Fibroblast of lung (primary cell): ENCODE measurements at places on chromosomes 4 and X.

DNA sequence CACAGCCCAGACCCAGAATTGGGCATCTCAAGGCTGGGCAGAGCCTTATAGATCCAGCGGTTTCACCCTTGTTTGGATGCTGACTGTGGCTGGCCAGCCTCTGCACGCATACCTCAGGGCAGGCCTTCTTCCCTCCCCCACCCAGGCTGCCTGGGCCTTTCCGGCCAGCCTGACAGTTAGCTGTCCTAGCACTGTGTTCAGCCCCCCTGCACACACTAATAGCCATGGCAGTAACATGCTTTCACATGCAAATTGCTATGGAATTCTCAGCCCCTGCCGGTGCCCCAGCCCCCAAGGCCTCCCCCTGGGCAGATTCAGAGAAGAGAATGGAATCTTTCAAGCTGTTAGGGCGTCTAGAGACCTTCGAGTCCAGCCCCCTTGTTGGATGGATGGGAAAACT, 17.7 kb downstream of the EFNB1 start:
- H3K27ac ChIP-seq: no peak overlapping the region
- no peak for DNase-seq
- H3K36me3 ChIP-seq: no peaks in the 10 kb centered on the region
- H3K4me1 ChIP-seq: no peaks in the 10 kb centered on the region
- no peaks in the 10 kb centered on the region for H3K27me3 ChIP-seq

DNA sequence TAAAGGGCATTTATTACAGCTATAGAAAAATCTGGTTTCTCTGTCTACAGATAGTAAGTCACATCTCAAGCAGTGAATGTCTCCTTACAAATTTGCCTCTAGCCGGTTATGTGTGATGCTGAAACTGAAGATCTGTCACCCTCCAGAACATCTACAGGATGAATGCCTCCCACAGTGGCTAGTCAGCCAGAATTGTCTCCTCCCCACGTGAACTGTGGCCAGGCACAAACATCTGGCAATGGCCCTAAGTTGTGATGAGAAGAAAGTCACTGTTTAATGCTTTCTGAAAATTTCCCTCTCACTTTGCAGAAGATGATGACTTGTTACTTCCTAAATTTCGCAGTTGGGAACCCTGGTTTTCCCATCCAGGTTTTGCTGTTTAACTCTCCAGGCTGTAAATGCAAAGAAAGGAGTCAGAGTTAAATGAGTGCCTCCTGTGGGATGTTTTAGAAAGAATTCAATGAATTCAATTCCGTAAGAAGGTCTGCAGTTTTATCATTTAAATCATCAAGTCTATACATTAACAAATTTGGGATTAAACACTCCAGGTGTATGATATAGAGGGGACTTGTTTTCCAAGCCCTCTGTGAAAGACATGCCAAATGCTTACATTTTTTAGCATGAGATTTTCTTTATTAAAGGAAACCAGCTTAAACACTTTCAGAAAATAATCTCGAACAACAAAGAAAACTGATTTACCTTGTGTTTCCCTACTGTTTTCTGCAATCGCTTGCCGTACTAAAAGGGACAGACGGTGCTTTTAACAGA, 55.4 kb upstream of the TLR3 start:
- DNase-seq: no peak
- H3K36me3 ChIP-seq: no peaks in the 10 kb centered on the region
- no peak overlapping the region for H3K27ac ChIP-seq
- no peaks in the 10 kb centered on the region for H3K4me1 ChIP-seq
- H3K27me3 ChIP-seq: no peaks in the 10 kb centered on the region
- H3K4me3 ChIP-seq: no peak overlapping the region

GRCh38 chrX:11611965-11612364, 53.8 kb downstream of the ARHGAP6 start:
- no peak for DNase-seq
- H3K36me3 ChIP-seq: no peaks in the 10 kb centered on the region
- no peak overlapping the region for H3K4me3 ChIP-seq
- no peaks in the 10 kb centered on the region for H3K27me3 ChIP-seq
- H3K4me1 ChIP-seq: no peaks in the 10 kb centered on the region

GRCh38 chr4:134501973-134502643, 300.5 kb upstream of the PABPC4L start:
- DNase-seq: no peak
- no peak overlapping the region for H3K27ac ChIP-seq
- H3K36me3 ChIP-seq: no peaks in the 10 kb centered on the region
- H3K4me1 ChIP-seq: no peaks in the 10 kb centered on the region
- H3K4me3 ChIP-seq: no peak overlapping the region

GRCh38 chr4:8368061-8368481, 72.5 kb downstream of the ACOX3 start:
- no peak overlapping the region for H3K27ac ChIP-seq
- H3K36me3 ChIP-seq: no peaks in the 10 kb centered on the region
- no peak for DNase-seq
- no peaks in the 10 kb centered on the region for H3K27me3 ChIP-seq

GRCh38 chr4:12978310-12978709, 505.8 kb downstream of the RAB28 start:
- H3K4me3 ChIP-seq: no peak overlapping the region
- DNase-seq: no peak
- H3K36me3 ChIP-seq: no peaks in the 10 kb centered on the region

- H3K4me1 ChIP-seq: no peaks in the 10 kb centered on the region
- no peaks in the 10 kb centered on the region for H3K27me3 ChIP-seq
- H3K36me3 ChIP-seq: no peaks in the 10 kb centered on the region
- H3K27ac ChIP-seq: no peak overlapping the region
- no peak overlapping the region for H3K4me3 ChIP-seq
Observed at GRCh38 chr4:141074098-141074878, 59.0 kb downstream of the RNF150 start.

GRCh38 chr4:113785781-113786180, 24.2 kb upstream of the CAMK2D start:
- peaks cover 6% of the 10 kb centered on the region for H3K4me1 ChIP-seq
- H3K27ac ChIP-seq: no peak overlapping the region
- no peak for DNase-seq
- H3K36me3 ChIP-seq: no peaks in the 10 kb centered on the region

DNA sequence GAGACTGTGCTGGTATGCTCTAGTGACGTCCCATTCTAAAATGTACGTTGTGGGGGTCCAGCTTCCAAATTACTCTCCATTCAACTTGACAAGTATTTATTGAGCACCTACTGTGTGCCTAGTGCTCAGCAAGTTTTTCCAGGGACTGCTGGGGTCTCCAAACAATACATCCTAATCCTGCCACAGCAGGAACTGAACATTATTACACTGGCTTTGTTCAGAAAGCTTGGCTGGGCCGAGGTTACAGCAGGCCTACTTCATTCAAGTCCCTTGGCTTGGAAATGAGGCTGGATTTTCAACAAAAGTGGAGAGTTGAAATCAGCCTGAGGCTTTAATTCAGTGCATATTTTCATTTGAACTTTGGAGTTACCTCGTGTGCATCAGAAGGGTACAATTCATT, 78.0 kb downstream of the GUCY2F start:
- H3K36me3 ChIP-seq: no peaks in the 10 kb centered on the region
- no peak overlapping the region for H3K27ac ChIP-seq
- H3K4me1 ChIP-seq: no peaks in the 10 kb centered on the region

GRCh38 chr4:111854494-111855087, 290.7 kb upstream of the FAM241A start:
- H3K36me3 ChIP-seq: no peaks in the 10 kb centered on the region
- no peak overlapping the region for H3K4me3 ChIP-seq
- H3K27ac ChIP-seq: no peak overlapping the region
- peak; percentile 34 for DNase-seq
- H3K27me3 ChIP-seq: no peaks in the 10 kb centered on the region

GRCh38 chr4:38241541-38241940, 281.3 kb downstream of the PTTG2 start:
- H3K27me3 ChIP-seq: no peaks in the 10 kb centered on the region
- no peaks in the 10 kb centered on the region for H3K4me1 ChIP-seq
- H3K36me3 ChIP-seq: no peaks in the 10 kb centered on the region
- no peak overlapping the region for H3K27ac ChIP-seq
- H3K4me3 ChIP-seq: no peak overlapping the region
